Right ventricle myocardium superior (tissue), 1 donor: ENCODE measurements at places on chromosomes 12 and 14. TPM values are rescaled to one million over a fixed set of nuclear protein-coding genes. Genes with fewer than 3 reads are reported as not detected.

Gene WSCD2
- 0.97 TPM for total RNA-seq

- no peak for DNase-seq
These were observed 226.1 kb downstream of the KSR2 start for GRCh38 chr12:117742721-117743120.

Gene PDZRN4
- total RNA-seq = not detected

- DNase-seq = no peak
These were observed 64.2 kb upstream of the IFNG-AS1 start for GRCh38 chr12:67925077-67925476.

Gene TUBA1A
- 88.1 TPM for total RNA-seq

Gene ADCY4
- 20.6 TPM for total RNA-seq

Gene C12orf42
- 0.22 TPM for total RNA-seq

- no peak for DNase-seq
These were observed 106.5 kb upstream of the PRKD1 start for GRCh38 chr14:30034152-30034551.

Gene NRIP2
- total RNA-seq = 2.0 TPM

Gene LHX5
- total RNA-seq = not detected

DNA sequence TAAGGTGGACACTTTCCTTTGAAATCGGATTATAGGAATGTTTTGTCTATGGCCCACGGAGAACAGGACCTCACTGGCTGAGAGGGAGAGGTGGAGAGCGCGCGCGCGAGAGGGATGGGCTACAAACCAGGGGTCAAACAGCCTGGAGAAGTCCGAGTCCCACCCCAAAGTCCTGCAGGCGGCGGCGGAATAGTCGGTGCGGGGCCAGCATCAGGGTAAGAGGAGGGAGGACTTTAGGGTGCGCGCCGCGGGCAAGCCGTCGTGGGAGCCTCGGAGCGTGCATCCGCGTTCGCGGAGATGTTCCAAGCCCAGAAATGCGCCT is 3.3 kb upstream of the HOXC8 start:
- DNase-seq = no peak

Gene DIO2
- total RNA-seq = 2.8 TPM

- DNase-seq = no peak
These were observed 186.4 kb upstream of the PRMT8 start for GRCh38 chr12:3304436-3305165.

- DNase-seq = no peak
These were observed 8.8 kb downstream of the DDX47 start for GRCh38 chr12:12821975-12822374.

Gene POTEM
- not detected for total RNA-seq

Gene SRRM4
- total RNA-seq = 0.30 TPM

- DNase-seq = peak; percentile 69
These were observed 522 bp downstream of the R3HDM2 start for GRCh38 chr12:57430112-57430930.

GRCh38 chr14:95547272-95547625 is 12.4 kb downstream of the GLRX5 start:
- no peak for DNase-seq

DNA sequence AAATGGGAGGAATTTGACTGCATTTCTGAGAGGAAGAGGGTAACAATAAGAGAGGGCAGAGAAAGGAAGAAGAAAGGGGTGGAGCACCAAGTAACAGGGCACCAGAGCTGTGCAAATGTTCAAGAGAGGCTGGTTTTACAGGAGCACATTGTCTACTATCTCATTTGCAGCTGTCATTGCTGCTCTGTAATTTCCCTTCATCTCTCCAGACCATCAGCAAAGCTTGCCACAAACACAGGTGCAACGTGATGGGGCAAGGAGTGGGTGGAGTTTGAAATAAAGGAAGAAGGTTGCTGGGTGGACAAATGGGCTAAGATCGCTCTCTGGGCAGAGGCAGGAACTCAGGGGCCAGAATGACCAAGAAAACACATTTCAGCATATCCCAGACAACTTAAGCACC is 47.9 kb upstream of the PLEKHG6 start:
- no peak for DNase-seq

- DNase-seq = no peak
These were observed 115.4 kb upstream of the VRK1 start for GRCh38 chr14:96681829-96682228.

GRCh38 chr14:35085441-35085840 is 36.3 kb downstream of the PPP2R3C start:
- DNase-seq = no peak

DNA sequence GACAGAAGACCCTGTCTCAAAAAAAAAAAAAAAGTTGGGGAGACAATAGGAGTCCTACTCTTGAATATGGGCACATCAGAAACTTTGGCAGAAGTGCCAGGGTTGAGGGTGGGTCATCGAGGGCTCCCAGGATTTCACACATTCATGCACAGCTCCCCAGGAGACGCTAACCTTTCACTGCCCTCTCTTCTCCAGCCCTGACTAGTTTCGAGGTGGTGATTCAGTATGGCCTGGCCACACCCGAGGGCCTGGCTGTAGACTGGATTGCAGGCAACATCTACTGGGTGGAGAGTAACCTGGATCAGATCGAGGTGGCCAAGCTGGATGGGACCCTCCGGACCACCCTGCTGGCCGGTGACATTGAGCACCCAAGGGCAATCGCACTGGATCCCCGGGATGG is 29.4 kb upstream of the LRP1-AS start:
- no peak for DNase-seq

Gene KRT83
- total RNA-seq = not detected
